Right atrium auricular region (tissue), 2 donors: ENCODE measurements at places on chromosomes 4 and X. TPM values are rescaled to one million over a fixed set of nuclear protein-coding genes. Genes with fewer than 3 reads are reported as not detected.

Gene HMGN5
- 3.6 TPM for total RNA-seq

Gene KCTD8
- total RNA-seq = 0.74 TPM

Gene IQSEC2
- total RNA-seq = 10.7 TPM

Gene PRKG2
- 20.7 TPM for total RNA-seq

Gene DNAJB14
- 13.9 TPM for total RNA-seq

Gene CXCL3
- not detected for total RNA-seq

Gene EGFL6
- not detected for total RNA-seq

GRCh38 chrX:72131317-72132294, at the start of gene RTL5:
Gene RTL5, minus strand, starts transcription at chrX:72131915.
- no peaks in the 10 kb centered on the region for H3K4me1 ChIP-seq
- DNase-seq = peak; percentile 89
- no peaks in the 10 kb centered on the region for H3K36me3 ChIP-seq
- H3K27ac ChIP-seq = peak within 1 kb of the TSS; percentile 54

DNA sequence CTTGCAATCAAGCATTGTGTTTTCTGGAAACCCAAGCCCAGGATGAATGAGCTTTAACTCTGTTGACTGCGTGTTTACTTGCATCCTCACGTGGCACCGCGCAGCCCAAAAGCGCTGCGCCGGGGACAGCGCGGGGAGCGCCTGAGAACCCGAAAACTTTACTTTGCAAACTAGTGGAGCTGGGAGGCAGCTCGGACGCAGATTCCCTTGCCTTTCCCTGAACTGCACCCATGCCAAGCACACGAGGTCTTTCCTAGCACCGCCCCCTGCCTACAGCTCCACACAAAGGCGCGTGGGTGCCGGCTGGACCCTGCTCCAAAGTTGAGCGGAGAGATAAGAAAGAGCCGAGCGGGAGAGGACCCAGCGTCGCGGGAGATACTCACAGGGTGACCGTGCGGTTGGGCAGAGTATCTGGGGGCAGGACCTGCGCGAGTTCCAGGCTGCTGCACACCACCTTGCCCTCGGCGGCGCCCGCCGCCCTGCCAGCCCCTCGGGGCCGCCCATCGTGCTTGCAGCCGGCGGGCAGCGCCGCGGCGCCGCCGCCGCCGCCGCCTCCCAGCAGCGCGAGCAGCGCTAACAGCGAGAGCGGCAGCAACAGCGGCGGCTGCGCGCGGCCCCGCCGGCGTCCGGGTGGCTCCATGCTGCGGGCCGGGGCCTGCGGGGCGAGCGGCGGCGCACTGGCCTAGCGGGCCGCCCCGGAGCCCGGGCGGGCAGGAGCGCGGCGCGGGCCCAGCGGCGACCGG, 550 bp downstream of the ADGRA3 start:
- DNase-seq = peak; percentile 60
- H3K36me3 ChIP-seq = no peaks in the 10 kb centered on the region
- peak overlapping the region; percentile 59 for H3K4me3 ChIP-seq
- peak overlapping the region; percentile 88 for H3K27ac ChIP-seq

GRCh38 chrX:13216139-13216538, 103.7 kb downstream of the ATXN3L start:
- no peak overlapping the region for H3K4me3 ChIP-seq
- no peaks in the 10 kb centered on the region for H3K4me1 ChIP-seq
- no peaks in the 10 kb centered on the region for H3K27me3 ChIP-seq
- no peak overlapping the region for H3K27ac ChIP-seq
- no peaks in the 10 kb centered on the region for H3K36me3 ChIP-seq

- H3K4me1 ChIP-seq = no peaks in the 10 kb centered on the region
- H3K4me3 ChIP-seq = no peak overlapping the region
- peaks cover 71% of the 10 kb centered on the region for H3K36me3 ChIP-seq
- H3K27me3 ChIP-seq = no peaks in the 10 kb centered on the region
- H3K27ac ChIP-seq = no peak overlapping the region
Observed at GRCh38 chrX:71378732-71379131, 12.6 kb downstream of the TAF1 start.

DNA sequence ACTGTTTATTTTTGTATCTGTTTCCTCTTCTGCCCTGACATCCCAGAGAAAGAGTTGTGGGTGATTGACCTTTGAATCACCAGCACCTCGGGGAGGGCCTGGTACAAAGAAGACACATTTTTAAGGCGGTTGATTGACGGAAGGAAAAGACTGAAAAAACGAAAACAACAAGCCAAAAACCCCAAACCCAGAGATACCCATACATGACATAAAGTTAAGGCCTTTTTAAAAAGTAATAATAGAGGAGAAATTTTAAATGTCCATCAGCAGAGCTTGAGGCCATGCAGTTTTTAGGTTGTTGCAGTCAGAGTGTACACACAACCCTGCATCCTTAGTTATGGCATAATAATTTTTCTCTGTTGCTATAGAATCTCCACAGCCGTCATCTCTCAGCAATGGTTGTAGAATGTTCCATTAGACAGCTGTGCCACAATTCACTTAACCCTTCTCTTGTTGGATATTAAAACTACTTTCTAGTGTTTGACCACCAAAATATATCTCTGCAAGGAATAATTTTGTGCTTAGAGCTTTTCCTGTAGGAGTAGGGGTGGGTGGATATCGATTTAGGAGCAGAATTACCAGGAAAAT, 110.2 kb downstream of the GNL3L start:
- no peaks in the 10 kb centered on the region for H3K36me3 ChIP-seq
- H3K4me1 ChIP-seq = no peaks in the 10 kb centered on the region
- H3K27ac ChIP-seq = peak overlapping the region; percentile 87
- peak overlapping the region; percentile 38 for H3K4me3 ChIP-seq

DNA sequence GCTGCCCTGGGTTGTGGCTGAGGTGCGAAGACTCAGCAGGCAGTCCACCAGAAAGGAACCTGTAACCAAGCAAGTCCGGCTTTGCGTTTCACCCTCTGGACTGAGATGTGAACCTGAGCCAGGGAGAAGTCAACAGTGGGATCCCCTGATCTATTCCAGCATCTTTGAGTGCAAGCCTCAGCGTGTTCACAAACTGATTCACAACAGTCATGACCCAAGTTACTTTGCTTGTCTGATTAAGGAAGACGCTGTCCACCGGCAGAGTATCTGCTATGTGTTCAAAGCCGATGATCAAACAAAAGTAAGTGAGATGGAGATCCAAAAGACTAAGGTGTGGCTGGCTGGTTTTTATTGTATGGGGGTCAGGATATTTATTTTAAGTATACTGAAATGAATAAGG, 11.3 kb downstream of the TBC1D1 start:
- H3K27ac ChIP-seq = no peak overlapping the region
- H3K4me1 ChIP-seq = no peaks in the 10 kb centered on the region
- no peak for DNase-seq
- H3K4me3 ChIP-seq = no peak overlapping the region

- no peak overlapping the region for H3K27ac ChIP-seq
- DNase-seq = no peak
- no peak overlapping the region for H3K4me3 ChIP-seq
- no peaks in the 10 kb centered on the region for H3K4me1 ChIP-seq
- no peaks in the 10 kb centered on the region for H3K36me3 ChIP-seq
Observed at GRCh38 chr4:69882150-69882549, 22.2 kb upstream of the SULT1E1 start.

DNA sequence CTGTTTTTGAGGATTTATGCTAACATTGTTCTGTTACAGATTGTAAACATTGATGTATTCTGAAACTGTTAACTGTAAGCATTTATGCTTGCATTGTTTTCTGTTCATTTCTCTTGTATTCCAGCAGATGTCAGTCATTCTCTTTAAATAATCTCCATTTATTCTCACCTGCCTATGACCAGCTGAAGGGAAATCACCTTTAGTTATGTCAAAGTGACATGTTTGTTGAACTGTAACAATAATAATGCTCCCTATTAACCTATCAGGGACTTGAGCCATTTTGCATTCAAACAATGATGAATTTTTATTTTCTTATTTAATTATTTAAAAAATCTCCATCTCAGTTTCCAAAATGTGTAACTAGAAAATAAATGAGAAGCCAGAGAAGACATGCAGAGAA, 58.0 kb downstream of the SPCS3 start:
- H3K4me1 ChIP-seq = no peaks in the 10 kb centered on the region
- no peak for DNase-seq
- no peaks in the 10 kb centered on the region for H3K27me3 ChIP-seq
- no peaks in the 10 kb centered on the region for H3K36me3 ChIP-seq
- no peak overlapping the region for H3K27ac ChIP-seq

- no peaks in the 10 kb centered on the region for H3K4me1 ChIP-seq
- H3K36me3 ChIP-seq = no peaks in the 10 kb centered on the region
- DNase-seq = no peak
Observed at GRCh38 chr4:123936621-123937043, 540.0 kb downstream of the SPRY1 start.

- no peaks in the 10 kb centered on the region for H3K36me3 ChIP-seq
- H3K27ac ChIP-seq = no peak overlapping the region
- no peak overlapping the region for H3K4me3 ChIP-seq
Observed at GRCh38 chrX:134444681-134445080, 15.3 kb upstream of the HPRT1 start.

GRCh38 chrX:96770315-96770714, 85.7 kb downstream of the DIAPH2 start:
- no peak overlapping the region for H3K4me3 ChIP-seq
- no peaks in the 10 kb centered on the region for H3K27me3 ChIP-seq
- no peaks in the 10 kb centered on the region for H3K4me1 ChIP-seq
- DNase-seq = no peak
- no peak overlapping the region for H3K27ac ChIP-seq

DNA sequence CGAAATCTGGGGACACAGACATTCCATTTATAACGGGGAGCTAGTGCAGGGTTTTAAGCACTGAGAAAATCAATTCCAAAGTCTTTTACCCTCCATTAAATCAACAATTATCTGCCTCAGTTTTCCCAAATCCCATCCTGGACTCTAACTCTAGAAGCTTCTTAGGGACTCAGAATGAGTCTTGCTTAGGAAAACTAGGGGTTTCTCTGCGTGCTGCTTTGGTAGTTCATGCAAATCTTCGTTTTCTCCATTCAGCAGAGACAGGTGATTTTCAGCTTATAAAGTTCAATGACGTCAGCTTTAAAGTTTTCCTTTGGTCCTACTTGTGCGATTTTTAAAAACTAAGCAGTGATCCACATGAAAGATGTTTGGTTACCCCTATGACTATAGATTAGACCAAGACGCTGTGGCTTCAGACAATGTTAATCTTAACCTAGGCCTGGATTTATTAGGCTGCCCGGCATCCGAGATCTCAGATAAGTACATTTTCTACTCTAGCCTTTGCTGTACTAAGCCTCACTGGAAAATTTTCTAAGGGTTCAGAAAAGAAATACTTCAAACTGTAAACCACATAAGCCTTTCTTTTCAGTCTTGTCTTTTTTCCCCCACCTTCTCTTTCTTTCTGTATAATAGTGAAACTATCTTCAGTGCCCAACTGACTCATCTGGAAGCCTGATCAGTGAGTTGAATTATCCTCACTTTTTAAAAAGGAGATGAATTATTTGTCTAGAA, 121.4 kb upstream of the GATB start:
- H3K36me3 ChIP-seq = no peaks in the 10 kb centered on the region
- H3K4me3 ChIP-seq = no peak overlapping the region
- H3K27me3 ChIP-seq = no peaks in the 10 kb centered on the region

DNA sequence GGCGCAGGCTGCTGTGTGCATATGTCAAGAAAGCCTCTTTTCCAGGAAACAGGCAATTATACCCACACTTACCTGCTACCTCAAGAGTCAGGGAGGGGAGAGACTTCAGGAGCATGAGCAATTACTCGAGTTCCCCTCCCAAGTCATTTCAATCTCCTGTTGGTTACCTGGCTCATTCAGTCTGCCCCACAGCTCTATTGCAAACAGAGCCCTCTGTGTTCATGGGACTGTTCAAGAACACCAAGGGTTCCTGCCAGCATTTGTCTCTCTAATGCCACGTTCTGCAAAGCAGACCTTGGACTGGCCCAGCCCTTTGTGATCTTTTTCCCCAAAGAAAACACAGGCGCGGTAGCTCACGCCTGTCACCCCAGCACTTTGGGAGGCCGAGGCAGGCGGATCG, 274.6 kb downstream of the DHRSX start:
- no peaks in the 10 kb centered on the region for H3K4me1 ChIP-seq
- no peaks in the 10 kb centered on the region for H3K27me3 ChIP-seq
- peaks cover under 1% of the 10 kb centered on the region for H3K36me3 ChIP-seq

DNA sequence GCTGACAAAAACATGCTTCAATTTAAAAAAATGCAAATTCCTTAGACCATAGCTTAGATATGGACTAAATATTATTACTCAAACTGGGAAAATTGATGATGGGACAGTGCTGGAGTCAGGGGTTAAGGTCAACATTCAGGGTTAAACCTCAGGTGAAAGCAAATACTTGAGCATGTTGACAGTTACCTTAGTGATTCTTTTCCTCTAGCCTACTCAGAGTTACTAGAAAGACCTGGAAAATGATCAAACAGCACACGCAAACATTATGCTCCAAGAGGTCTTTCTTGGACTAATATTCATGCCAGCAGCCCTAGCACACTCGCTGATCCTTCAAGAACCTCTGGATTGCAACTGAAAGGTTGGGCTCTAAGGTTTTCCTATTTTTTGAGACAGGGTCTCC, 10.8 kb downstream of the IGFBP7 start:
- DNase-seq = no peak
- no peaks in the 10 kb centered on the region for H3K27me3 ChIP-seq
- H3K4me1 ChIP-seq = peaks cover 91% of the 10 kb centered on the region
- H3K27ac ChIP-seq = peak overlapping the region; percentile 9

- DNase-seq = no peak
- H3K4me1 ChIP-seq = peaks cover 23% of the 10 kb centered on the region
- H3K27ac ChIP-seq = no peak overlapping the region
- H3K27me3 ChIP-seq = no peaks in the 10 kb centered on the region
Observed at GRCh38 chr4:184596044-184596616, 53.1 kb downstream of the CASP3 start.

GRCh38 chr4:40347472-40347871, 12.3 kb downstream of the CHRNA9 start:
- H3K27ac ChIP-seq = no peak overlapping the region
- DNase-seq = no peak
- H3K4me1 ChIP-seq = no peaks in the 10 kb centered on the region
- no peaks in the 10 kb centered on the region for H3K36me3 ChIP-seq
- no peak overlapping the region for H3K4me3 ChIP-seq
- no peaks in the 10 kb centered on the region for H3K27me3 ChIP-seq

DNA sequence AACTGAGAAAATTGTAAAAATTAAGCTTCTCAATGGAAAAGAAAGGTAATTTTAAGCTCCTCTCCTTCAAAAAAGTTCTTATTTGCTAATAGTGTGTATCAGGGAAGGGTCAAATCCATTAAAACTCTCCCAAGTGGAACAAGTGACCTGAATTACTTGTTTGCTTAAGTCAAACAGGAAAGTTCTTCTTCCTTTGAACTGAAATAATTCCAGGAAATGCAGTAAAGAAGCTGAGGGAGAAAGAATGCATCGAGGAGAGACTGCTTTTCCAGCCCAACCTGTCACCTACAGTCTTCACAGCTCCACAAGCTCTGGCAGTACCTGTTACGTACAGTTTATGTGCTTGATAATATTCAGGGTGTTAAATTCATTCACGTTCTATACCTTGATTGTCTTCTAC, 131.1 kb downstream of the KLHL8 start:
- H3K36me3 ChIP-seq = peaks cover 37% of the 10 kb centered on the region
- H3K27me3 ChIP-seq = no peaks in the 10 kb centered on the region
- no peaks in the 10 kb centered on the region for H3K4me1 ChIP-seq
- H3K27ac ChIP-seq = no peak overlapping the region
- H3K4me3 ChIP-seq = no peak overlapping the region

GRCh38 chr4:185771711-185772390, 40.1 kb downstream of the SORBS2 start:
- H3K4me1 ChIP-seq = peaks cover 24% of the 10 kb centered on the region
- H3K4me3 ChIP-seq = no peak overlapping the region
- H3K36me3 ChIP-seq = no peaks in the 10 kb centered on the region

GRCh38 chr4:1183985-1184773, 11.8 kb upstream of the SPON2 start:
- H3K4me3 ChIP-seq = no peak overlapping the region
- no peaks in the 10 kb centered on the region for H3K27me3 ChIP-seq
- no peak overlapping the region for H3K27ac ChIP-seq

GRCh38 chrX:133604801-133605200, 189.5 kb upstream of the GPC4 start:
- no peak overlapping the region for H3K4me3 ChIP-seq
- DNase-seq = no peak
- no peaks in the 10 kb centered on the region for H3K36me3 ChIP-seq
- H3K27ac ChIP-seq = no peak overlapping the region
- H3K27me3 ChIP-seq = no peaks in the 10 kb centered on the region
